T-cell (primary cell): ENCODE measurements at places on chromosomes 5 and 9. TPM values are rescaled to one million over a fixed set of nuclear protein-coding genes. Genes with fewer than 3 reads are reported as not detected.

GRCh38 chr9:122941582-122942234 is 888 bp downstream of the RABGAP1 start:
- H3K36me3 ChIP-seq, result no peaks in the 10 kb centered on the region
- peaks cover 10% of the 10 kb centered on the region for H3K4me1 ChIP-seq
- peak overlapping the region; percentile 75 for H3K27ac ChIP-seq
- H3K27me3 ChIP-seq, result no peaks in the 10 kb centered on the region
- peak overlapping the region; percentile 95 for H3K4me3 ChIP-seq
- no peak for DNase-seq

CCDC127 gene
- total RNA-seq, result 2.5 TPM

- DNase-seq, result no peak
- no peaks in the 10 kb centered on the region for H3K36me3 ChIP-seq
- no peak overlapping the region for H3K4me3 ChIP-seq
- H3K27ac ChIP-seq, result no peak overlapping the region
Observed at GRCh38 chr5:151779531-151780125, 7.9 kb downstream of the G3BP1 start.

MYMK gene
- total RNA-seq, result not detected

- H3K4me1 ChIP-seq, result peaks cover 32% of the 10 kb centered on the region
- peak overlapping the region; percentile 99 for H3K27ac ChIP-seq
- no peaks in the 10 kb centered on the region for H3K27me3 ChIP-seq
- no peaks in the 10 kb centered on the region for H3K36me3 ChIP-seq
- no peak overlapping the region for H3K4me3 ChIP-seq
Observed at GRCh38 chr5:16618138-16618897, 1.5 kb upstream of the RETREG1 start.
